ENCODE measurements at places on chromosomes 5 and 9. TPM values are rescaled to one million over a fixed set of nuclear protein-coding genes. Genes with fewer than 3 reads are reported as not detected.

KIF12 gene
- 0.54 TPM for polyA plus RNA-seq

AQP3 gene
- 6.6 TPM for polyA plus RNA-seq

SLC34A3 gene
- polyA plus RNA-seq = not detected

GPR151 gene
- not detected for polyA plus RNA-seq

DMRTA1 gene
- 0.22 TPM for polyA plus RNA-seq

Measured in ovary (tissue), 10 donors.